CD4-positive, alpha-beta T cell treated with Interferon alpha-2 for 1 hour (primary cell): ENCODE measurements at places on chromosomes 1 and 21.

GRCh38 chr1:102751111-102751510, 357.2 kb downstream of the COL11A1 start:
- DNase-seq = no peak

DNA sequence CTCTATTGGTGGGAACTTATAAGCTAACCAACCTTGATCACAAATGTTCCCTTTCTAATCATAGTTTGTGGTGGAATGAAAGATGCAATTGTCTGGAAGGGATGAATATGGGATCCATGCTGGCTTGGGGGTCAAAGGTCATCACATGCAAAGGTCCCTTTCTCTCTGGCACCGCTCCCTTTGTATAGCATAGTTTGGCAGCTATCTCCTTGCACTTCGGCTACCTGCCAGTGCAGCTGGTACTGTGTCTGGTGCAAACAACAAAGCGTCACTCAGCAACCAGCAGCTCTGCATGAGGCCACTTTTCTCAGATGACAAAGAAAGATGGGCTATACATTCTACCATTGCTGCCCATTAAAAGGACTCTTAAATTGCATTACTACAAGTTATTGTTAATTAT, 188.2 kb upstream of the NFIA start:
- no peak for DNase-seq

- DNase-seq = no peak
Measured at GRCh38 chr1:233459968-233460367, 132.4 kb downstream of the MAP3K21 start.

GRCh38 chr1:243917863-243918565, 68.0 kb upstream of the AKT3 start:
- no peak for DNase-seq

GRCh38 chr1:198162091-198162767, 5.4 kb downstream of the NEK7 start:
- peak; percentile 33 for DNase-seq

- no peak for DNase-seq
Measured at GRCh38 chr1:206690516-206690915, 5.8 kb downstream of the MAPKAPK2 start.

- no peak for DNase-seq
Measured at GRCh38 chr1:55696181-55696754, 481.1 kb upstream of the USP24 start.

DNA sequence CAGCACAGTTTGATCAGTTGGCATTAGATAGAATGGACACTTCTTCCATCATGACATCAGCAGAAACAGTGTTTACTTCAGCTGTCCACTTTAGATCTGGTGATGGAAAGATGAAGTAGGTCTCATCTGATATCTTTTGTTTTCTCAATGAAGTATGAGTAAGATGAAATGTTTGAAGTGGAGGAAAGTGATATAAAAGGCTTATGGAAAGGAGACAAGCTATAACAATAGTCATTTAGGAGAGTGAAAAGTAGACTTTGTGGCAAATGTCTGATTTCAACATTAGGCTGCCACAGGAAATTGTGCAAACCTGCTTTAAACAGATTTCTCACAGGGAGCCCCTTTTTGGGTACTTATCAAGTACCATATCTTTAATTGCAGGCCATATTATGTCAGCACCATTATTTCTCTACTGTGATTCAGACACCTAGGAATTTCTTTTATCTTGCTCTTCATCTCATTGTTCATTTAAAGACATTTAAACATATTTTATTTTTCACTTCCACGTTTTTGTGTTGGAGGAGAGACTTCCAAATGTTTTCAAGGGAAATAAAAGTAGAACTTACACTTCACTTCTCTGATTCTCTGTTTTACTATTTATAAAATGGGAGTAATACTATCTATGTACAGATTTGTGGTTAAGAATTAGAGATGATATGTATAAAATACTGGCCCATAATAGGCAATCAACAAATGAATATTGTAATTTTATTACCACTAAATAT, 18.1 kb downstream of the PDC start:
- no peak for DNase-seq

DNA sequence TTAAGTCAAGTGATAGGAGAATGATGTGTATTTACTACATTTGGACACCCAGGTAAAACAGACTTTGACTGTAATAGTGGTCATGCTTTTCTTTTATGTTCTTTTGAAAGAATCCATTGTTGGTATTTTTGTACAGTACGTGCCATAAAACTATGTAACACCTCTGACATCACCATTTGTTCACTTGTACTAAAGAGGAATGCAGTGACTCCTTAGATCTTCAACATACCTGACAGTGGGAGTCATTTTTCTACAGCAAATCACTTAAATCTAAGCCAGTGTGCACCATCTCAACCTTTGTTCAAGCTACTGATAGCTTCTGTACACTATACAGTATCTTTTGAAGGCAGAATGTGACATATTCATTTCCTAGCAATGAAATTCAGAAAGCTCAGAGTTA, 6.3 kb upstream of the PLD5 start:
- DNase-seq = no peak

DNA sequence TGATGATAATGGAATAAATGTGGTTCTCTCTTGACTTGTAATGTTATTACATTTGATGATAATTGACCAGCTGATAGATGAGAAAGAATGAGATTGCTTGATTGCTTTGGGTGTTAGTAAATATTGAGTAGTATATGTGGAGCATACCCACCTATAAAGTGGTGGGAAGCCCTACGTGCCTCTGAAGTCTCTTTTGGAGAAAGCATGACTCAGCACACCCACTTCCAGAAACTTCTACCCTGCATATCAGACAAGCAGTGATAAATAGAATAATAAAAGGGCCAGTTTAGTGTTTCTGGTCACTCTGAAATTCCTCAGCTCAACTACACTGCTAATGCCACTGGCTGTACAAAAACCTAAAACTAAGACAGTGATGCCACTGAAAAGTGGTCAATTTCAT, 288.8 kb downstream of the ZNF648 start:
- no peak for DNase-seq

DNA sequence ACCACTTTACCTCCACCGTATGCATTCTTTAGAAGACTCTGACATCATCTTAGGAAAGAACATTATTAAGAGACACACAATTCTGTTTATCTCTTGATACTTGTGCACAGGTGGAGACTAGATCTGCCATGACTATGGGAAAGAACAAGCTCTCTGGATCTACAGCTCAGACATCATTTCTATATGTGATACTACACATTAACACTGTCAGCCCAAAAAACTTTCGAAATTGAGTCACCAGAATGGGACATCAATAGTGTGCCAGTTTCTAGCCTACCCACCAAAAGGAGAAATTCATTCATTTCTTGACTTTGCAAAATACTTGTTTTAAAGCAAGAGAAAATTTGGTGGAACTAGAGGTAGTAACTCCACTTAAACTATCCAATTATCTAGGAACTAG, 6.0 kb upstream of the EVI5 start:
- DNase-seq = no peak

DNA sequence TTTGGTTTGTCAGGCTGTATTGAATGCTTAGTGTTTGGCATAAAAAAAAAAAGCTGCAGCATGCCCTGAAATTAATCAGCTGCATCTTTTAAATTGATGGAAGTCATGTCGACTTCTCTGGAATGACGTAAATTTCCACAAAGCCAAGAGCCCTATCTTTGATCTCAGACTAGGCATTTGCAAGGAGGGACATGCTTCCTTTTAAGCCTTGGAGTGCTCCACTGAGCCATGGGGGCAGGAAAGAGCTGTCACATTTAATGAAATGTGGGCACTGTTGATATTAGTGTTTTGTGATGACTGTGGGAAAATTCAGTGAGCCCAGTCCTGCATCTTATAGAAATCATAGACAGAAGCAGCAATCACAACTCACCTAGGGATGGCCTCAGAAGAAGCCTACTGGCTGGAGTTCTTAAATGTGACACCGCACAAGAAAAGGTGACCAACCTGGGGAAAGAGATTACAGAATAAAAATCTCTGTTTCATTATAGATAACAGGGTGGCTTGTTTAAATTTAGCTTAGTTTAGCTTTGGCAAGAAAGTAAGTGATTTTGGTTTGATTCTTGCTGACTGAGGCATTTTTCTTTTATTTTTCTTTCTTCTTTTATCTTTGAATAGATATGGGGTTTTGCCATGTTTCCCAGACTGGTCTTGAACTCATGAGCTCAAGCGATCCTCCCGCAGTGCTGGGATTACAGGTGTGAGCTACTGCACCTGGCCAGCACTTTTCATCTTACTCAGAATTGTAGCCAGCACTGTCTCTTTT, 188.2 kb downstream of the HHAT start:
- no peak for DNase-seq

GRCh38 chr1:235841938-235842545, 24.7 kb downstream of the LYST start:
- DNase-seq = no peak

DNA sequence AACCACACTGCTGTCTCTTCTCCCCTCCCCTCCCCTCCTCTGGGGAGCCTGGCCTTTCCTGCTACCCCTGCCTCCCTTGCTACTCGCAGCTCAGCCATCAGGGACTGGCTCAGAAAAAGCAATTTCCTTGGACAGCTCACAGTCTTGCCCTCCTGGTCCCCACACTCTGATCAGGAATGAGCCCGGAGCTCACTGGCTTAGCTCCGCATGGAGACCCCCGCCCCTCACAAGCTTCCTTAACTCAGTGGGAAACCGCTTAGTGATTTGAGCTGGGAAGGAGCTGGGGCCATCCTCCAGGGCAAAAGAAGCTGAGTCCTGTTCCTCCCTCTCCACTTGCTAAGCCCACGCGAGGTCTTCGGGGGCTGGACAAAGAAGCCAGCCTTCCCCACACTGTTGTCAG, 70.3 kb upstream of the ACTL8 start:
- DNase-seq = no peak

- no peak for DNase-seq
Measured at GRCh38 chr1:67134695-67135094, at the start of gene C1orf141. C1orf141 (minus strand) TSS chr1:67134970; CDS start chr1:67127240, 7,730 bp downstream.
